ENCODE measurements at places on chromosomes 3 and 15.

- DNase-seq: no peak
These were observed 328.8 kb downstream of the CNTN6 start for GRCh38 chr3:1421577-1421976.

GRCh38 chr3:107704477-107704876 lies 181.7 kb downstream of the BBX start:
- no peak for DNase-seq

GRCh38 chr3:186759231-186759930 lies 24.0 kb upstream of the EIF4A2 start:
- no peak for DNase-seq

DNA sequence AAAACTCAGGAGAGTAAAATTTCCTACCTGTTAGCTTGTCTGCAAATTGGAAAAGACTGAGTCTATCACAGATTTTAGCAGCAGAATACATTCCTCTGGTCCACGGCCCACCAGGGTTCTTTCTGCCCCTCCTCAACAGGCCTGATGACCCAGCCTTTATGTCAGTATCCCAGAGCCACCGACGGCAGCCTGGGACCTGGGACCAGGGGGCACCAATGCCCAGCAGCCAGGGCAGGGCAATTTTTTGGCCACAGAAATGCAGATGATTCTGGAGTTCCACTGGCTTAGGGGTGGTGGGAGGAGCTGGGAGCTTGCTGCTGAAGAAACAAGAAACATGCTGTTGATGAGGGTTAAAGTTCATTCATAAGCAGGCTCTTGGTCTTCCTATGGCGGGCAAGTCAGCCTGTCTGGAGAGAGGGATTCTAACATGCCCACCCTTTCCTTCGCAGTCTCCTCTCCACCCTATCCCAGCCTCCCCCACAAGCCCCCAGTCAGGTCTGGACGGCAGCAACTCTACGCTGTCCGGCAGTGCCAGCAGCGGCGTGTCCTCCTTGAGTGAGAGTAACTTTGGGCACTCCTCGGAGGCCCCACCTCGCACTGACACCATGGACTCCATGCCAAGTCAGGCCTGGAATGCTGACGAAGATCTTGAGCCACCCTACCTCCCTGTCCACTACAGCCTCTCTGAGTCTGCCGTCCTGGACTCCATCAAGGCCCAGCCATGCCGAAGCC lies 4.3 kb upstream of the MANF start:
- no peak for DNase-seq

DNA sequence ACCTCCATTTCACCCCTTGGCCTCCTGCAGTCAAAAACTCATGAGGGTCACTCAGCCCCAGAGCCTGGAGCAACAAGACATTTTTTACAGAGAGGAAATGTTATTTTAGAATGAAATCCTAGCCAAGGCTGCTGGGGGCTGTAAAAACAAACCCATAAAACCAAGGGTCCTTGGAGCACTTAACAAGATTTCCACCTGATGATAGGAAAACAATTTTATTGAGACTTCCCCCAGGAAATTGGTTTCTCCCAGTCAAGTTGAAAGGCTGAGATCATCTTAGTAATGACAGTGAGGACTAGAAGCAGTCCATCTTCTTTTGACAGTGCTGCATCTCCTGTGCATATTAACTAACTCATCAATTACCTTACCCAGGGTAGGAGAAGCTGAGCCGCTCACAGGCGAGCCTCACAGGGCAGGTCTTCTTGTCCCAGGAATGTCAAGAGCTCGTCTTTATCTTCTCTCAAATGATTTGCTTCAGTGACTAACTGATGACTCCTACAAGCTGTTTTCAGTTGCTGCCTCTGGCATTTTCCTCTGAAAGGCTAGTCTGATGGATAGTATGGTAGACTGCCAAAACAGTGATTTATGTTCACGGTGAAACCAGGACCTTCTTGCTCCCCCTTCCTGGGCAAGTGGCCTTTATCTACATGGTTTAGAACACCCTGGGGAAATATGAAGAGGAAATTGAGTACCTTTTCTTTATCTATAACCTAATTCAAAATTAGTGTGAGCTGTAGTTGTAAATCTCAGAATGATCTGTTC lies 34.6 kb upstream of the AEN start:
- DNase-seq: no peak

DNA sequence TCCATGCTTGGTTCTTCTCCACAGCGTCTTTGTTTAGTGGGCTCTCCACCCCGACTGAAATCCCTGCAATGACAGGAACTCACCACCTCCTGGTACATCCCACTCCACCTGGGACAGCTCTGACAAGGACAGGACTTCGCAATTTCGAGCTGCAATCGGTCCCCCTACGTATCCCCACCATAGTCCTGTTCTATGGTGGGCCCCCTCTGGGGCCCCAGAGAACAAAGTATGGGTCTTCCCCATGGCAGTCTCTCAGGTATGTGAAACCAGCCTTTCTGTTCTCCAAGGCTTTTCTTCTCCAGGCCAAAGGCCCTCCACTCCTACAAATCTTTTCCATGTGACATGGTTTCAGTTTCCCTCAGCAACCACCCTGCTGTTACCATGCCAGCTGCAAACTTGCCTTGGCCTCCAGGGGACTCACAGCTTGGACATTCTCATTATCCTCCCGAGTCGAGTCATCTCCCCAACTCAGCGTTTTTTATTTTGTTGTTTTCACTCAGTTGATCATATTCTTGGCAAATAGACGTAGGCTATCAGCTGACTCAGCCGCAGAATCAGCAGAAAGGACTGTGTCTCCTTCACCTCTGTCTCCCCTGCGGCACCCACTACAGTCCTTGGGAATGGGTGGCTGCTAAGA lies 233.3 kb downstream of the OPA1 start:
- DNase-seq: no peak

GRCh38 chr3:56357266-56357665 lies 111.0 kb downstream of the ERC2 start:
- DNase-seq: no peak

GRCh38 chr15:66876421-66876730 lies 174.3 kb downstream of the SMAD6 start:
- no peak for DNase-seq

- no peak for DNase-seq
These were observed 153.7 kb upstream of the GAP43 start for GRCh38 chr3:115469649-115470048.

- peak; percentile 19 for DNase-seq
These were observed 145.5 kb upstream of the UMPS start for GRCh38 chr3:124584552-124585391.

DNA sequence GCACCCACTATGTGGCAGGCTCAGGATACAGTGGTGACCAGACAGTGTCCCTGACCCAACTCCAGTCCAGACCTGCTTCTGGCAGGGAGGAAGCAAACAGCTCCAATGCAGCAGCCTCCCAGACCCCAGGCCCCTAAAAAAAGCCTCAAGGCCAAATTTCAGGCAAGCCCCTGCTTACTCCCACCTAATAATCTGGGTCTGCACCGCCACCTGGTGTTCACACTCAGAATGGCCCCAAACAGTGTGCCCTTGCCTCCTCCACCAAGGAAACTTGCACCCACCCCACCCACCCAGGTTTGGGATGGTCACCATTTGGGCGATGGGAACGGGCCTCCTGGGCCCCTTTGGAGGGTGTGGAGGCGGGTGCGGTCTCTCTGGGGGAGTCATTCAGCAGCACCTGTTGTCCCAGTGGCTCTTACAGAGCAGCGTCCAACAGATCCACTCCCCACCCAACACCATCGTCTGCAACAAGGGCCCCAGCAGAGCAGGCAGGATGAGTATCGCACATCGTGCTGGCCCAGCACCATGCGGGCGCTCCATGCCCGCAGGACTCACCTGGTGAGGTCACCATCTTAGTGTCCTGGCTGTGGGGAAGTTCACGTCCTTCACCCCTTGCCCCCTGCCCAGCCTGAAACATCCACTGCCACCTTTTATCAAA lies 17.3 kb downstream of the C3orf18 start:
- DNase-seq: peak; percentile 75

GRCh38 chr3:69842789-69843188 lies 103.5 kb downstream of the MITF start:
- DNase-seq: no peak

GRCh38 chr15:70023769-70024491 lies 73.8 kb downstream of the TLE3 start:
- no peak for DNase-seq

- DNase-seq: no peak
These were observed 291.6 kb upstream of the VEPH1 start for GRCh38 chr3:157794771-157795170.

DNA sequence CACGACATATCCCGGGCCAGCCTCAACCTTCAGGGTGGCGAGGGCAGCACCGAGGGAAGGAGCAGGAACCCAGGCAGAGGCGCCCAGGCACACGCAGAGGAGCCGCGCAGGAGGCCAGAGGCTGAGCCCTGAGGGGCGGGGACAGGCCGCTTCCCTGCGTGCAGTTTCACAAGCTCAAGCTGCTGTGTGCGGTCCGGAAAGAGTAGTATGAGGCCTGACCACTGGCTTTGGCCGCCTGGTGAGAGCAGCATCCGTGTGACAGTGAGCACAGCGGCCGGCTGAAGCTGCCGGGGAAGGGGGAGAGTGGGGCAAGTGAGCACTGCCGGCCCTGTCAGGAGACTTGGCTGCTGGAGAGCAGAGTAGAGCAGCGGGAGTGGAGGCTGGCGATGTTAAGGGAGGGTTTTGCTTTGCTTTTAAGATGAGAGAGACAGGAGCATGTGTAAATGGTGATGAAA lies 8.7 kb downstream of the ZDHHC19 start:
- DNase-seq: no peak

DNA sequence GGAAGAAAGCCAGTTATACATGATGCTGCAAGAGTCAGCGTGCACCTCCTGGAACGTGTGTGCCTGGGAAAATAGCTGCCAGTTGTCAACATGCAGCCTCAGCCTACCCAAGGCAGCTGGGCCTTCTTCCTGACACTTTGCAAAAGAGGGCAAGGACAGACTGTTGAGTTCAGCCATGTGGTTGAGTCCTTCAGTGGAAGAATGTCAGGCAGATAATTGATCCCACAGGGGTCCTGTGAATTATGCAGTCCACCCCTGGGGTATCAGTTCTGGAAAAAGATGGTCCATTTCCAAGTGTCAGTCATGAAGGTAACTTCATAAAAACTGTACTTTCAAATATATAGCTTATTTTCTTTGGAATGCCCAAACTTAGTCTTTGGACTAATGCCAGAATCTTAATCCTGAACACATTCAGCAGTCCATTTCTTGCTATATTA lies 79.6 kb downstream of the ARNT2 start:
- no peak for DNase-seq

DNA sequence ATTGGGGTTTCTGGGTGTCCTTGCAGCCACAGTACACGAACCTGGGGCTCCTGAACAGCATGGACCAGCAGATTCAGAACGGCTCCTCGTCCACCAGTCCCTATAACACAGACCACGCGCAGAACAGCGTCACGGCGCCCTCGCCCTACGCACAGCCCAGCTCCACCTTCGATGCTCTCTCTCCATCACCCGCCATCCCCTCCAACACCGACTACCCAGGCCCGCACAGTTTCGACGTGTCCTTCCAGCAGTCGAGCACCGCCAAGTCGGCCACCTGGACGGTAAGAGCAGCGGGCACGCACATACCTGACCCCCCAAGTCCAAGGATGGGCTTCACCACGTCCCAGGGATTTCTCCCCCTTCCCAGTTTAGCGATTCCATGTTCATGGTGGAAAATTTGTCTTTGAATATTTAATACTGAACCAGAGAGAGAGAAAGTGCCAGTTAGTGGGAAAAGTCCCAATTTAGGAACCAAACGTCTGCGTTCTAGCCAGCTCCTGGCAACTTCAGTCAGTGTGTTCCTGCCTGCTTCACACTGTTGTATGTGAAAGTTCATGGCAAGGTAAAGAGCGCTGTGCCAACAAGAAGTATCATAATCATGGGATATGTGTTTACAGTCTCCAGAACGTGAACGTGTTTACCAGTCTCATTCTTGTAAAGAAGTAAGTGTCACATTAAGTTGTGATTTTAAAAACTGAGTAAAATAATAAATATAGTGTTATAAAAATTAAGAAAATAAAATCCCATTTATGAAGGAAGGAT lies 177.2 kb downstream of the TP63 start:
- DNase-seq: no peak

DNA sequence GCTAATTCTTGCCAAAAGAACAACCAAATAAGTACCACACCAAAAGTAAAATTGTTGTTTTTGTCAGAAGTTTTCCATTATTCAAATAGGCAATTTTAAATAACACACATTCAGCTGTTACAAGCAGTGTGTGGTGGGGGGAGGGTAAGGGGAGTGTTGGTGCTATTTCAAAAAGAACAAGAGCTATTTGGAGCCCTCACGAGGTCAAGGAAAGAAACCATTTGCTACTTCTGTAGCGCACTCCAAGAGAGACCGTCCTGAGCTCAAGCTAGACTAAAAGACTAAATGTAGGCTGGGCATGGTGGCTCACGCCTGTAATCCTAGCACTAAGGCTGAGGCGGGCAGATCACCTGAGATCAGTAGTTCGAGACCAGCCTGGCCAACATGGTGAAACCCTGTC lies 21.2 kb upstream of the IGF2BP2 start:
- no peak for DNase-seq

DNA sequence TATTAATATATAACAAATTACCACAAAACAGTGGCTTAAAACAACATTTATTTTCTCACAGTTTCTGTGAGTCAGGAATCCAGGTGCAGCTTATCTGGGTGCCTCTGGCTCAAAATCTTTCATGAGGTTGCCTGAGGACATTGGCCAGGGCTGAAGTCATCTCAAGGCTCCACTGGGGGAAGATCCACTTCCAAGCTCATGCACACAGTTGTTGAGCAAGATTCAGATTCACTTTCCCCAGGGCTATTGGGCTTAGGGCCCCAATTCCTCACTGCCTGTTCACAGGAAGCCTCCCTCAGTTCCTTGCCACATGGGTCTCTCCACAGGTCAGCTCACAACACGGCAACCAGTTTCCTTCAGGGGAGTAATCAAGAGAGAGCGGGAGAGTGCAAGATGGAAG lies 35.0 kb downstream of the RFTN1 start:
- no peak for DNase-seq

DNA sequence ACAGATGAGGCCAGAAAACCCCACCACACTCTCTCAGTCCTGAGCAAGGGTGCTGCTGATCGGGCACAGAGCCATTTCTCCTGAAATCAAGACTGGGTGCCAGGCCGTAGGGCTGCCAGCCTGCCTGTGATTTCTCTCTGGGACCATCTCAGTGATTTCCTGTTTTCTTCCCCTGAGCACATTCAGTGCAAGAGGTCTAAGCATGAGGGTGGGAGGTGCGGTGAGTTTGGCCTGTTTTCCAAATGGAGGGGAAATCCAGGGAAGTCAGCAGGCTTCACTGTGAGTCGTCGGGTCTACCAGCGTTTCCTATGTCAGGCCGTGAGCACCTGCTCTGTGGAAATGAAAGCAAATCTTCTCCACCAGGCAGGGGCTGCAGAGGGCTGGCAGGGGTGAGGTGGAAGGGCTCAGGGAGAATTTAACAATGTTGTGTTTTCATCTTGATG lies 82.3 kb downstream of the ST6GAL1 start:
- DNase-seq: peak; percentile 38

DNA sequence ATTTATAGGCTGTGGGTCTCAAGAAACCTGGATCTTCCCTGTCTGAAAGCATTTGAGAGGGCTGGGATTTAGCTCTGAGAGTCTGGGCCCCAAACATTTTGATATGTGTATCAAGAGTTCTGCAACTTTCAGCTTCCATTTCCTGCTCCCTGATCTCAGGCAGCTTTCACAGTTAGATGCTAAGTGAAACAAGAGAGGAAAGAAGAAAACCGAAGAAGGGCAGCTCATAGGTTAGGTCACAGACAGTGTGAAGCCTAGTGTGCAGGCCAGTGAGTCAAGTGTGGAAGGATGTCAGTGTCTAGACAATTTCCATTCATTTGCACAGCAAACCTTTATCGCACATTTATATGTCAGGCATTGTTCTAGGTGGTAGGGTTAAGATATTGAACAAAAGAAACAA lies 173.6 kb upstream of the PROK2 start:
- DNase-seq: peak; percentile 16

GRCh38 chr3:156290924-156291271 lies 170.5 kb downstream of the KCNAB1 start:
- DNase-seq: no peak

Data from activated T-cell treated with anti-CD3 and anti-CD28 coated beads, Interleukin-2, amount 50 U/mL, for 72 hours (primary cell).